Heart right ventricle (tissue), 16 donors: ENCODE measurements at places on chromosomes 6 and 20. TPM values are rescaled to one million over a fixed set of nuclear protein-coding genes. Genes with fewer than 3 reads are reported as not detected.

MROH8 gene
- 5.9 TPM for polyA plus RNA-seq

GNAS-AS1 gene
- polyA plus RNA-seq, result 0.06 TPM

ETV7 gene
- 0.22 TPM for polyA plus RNA-seq

ZFP64 gene
- 3.6 TPM for polyA plus RNA-seq

STX11 gene
- polyA plus RNA-seq, result 9.0 TPM

TRIM10 gene
- polyA plus RNA-seq, result not detected

C6orf118 gene
- 0.03 TPM for polyA plus RNA-seq

SERINC1 gene
- polyA plus RNA-seq, result 103 TPM

CARMIL1 gene
- 8.2 TPM for polyA plus RNA-seq

PXT1 gene
- 0.26 TPM for polyA plus RNA-seq
